ENCODE measurements at places on chromosomes 11 and 22.
A peak's percentile ranks its signal among the peaks of the same experiment; 100 is the strongest.

DNA sequence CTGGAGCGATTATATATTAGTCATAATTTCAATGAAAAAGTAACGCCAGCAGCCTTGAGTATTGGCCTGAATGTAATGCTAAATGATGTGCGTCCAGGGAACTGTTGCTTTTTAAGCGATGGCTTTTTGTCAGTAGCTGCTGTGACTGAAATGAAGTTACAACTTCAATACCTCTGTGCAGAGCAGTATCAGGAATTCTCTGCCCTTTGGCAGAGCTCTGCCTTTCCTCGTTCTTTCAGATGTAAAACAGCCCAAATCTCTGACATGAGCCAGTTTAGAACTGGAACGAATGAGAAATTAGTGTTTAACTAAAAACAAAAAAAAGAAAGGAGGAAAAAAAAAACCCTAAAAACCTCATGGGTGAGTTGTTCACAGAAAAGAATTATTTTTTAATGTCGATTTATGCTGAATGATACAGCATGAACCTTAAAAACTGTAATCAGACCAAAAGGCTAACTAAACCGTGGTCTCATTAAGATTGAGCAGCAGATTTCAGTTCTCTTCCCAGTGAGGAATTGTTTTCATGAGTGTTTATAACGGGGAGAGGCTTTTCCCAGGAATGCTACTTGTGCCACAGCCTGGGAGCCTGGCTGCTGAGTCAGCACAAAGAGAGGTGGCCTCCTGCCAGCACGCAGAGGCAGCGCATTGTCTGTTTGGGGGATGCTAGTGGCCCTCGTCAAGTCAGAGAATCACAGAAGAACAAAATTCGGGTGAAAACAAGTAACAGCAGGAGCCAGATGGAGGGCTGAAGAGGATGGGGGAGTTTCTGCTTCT lies 146.2 kb upstream of the RASSF10 start:
- no peak for DNase-seq

GRCh38 chr11:29022676-29023075 lies 914.5 kb downstream of the METTL15 start:
- no peak for DNase-seq

- DNase-seq: no peak
Measured at GRCh38 chr22:26985931-26986782, 328.8 kb downstream of the MIAT start.

DNA sequence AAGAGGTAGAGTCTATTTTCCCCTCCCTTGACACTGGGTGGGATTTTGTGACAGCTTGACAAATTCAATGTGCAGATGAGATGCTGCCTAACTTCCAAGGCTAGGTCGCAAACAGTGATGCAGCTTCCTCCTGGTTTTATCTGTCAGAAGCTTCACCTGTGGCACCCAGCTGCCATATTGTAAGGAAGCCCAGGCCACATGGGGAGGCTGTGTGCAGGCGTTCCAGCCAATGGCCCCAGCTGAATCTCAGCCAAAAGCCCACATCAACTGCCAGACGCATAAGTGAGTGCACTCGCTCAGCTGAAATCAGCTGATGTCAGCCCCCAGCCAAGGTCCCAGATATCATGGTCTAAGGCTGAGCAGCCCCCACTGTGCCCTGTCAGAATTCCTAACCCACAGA lies 24.8 kb upstream of the LINC01488 start:
- no peak for DNase-seq

DNA sequence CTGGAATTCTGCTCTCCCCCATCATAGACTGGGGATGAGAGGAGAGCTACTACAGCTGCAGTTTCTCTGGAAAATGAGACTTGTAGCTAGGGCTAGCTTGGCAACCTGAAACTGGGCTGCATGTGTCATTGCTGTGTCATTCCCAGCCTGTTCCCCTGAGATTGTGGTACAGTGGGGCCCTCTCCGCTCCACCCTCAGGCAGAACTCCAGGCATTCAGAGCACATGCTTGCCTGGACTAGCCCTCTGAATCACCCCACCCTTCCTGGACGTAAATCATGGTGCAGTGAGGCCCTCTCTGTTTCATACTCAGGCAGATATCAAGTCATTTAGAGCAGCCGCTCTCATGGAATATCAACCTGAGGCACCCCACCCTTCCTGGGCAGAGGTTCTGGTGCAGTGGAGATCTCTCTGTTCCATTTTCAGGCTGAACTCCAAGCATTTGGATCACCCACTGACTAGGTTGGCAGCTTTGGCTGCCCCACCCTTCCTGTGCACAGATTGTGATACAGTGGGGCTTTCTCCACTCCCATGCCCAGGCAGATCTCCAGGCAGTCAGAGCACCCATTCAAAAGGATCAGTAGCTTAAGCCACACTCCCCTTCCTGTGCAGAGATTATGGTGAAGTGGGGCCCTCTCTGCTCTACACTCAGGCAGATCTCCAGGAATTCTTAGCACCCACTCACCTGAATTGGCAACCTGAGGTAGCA lies 274.4 kb downstream of the C11orf87 start:
- DNase-seq: no peak

- peak; percentile 99 for DNase-seq
Measured at GRCh38 chr22:23144932-23145877, at the start of gene RAB36. RAB36 (plus strand) TSS chr22:23145477; CDS start chr22:23146617, 1,140 bp downstream.

GRCh38 chr11:14971865-14972580 lies at the start of gene CALCA:
CALCA (minus strand) TSS chr11:14972351; CDS start chr11:14971192, 1,159 bp downstream.
- DNase-seq: no peak

DNA sequence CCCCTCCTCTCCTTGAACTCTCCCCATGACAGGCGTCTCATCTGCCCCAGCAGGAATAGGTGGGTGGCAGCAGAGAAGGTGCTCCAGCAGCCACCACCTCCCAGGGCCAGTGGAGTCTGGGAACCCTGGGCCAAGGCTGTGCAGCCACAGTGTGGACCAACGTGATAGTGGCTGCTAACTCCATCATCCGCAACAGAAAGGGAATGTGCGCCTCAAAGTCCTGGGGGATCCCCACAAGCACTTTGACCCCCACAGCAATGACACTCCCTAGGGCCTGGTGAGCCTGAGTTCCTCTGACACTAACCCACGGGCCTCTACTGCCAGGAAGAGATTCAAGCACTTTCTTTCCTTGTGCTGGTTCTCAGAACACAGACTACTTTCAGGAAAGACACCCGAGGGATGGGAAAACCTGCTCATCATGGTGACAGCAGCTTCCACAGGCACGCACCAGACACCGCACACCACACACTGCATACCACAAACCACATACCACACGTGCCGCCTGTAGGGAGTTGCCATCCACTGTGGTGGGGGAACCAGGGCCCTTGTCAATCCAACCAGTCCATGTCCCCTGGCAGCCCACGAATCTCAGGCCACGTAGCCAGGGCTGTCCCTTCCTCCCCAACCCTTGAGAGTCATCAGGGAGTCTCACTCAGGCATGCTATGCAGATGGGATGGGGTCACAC lies 3.4 kb upstream of the SLC25A1 start:
- no peak for DNase-seq
